Inflammatory macrophage treated with lipopolysaccharide for 1 hour (primary cell): ENCODE measurements at places on chromosomes 5 and 9.

- no peak for DNase-seq
These were observed 11.1 kb downstream of the CAMSAP1 start for GRCh38 chr9:135896205-135896604.

DNA sequence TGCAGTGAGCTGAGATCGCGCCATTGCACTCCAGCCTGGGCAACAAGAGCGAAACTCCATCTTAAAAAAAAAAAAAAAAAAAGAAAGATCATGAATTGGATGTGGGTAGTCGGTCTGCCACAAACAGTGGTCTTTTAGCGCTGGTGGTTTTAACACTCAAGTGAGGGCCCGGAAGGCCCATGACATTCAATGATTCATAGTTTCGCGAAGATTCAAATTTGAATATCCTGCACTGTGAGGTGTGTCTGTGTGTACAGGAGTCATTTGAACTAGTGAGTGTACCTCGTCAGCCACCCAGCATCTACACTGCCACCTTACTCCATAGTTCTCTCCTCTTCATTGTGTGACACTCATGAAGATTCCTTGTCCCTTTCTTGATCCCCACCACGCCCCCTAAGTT is 41.3 kb downstream of the CFAP77 start:
- DNase-seq: no peak

GRCh38 chr9:124897570-124898460 is 35.9 kb downstream of the ARPC5L start:
- DNase-seq: no peak

DNA sequence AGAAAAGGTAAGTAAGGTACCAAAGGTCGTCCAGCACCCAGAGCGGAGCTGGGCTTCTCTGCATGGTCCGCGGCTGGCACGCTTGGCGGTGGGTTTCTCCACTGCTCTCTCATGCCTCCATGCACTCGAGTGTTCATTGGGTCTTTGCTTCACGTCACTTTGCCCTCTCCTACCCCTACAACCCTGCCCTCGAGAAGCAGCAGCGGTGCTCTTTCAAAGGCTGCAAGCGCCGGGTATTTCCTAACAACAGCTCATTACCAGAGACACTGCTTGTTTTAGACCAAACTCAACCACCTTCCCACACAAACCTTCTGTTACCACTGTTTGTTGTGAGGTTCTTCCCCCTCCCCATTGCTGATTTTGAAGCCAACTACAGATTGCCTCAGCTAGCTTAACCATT is 21.5 kb upstream of the ZBTB34 start:
- DNase-seq: no peak

DNA sequence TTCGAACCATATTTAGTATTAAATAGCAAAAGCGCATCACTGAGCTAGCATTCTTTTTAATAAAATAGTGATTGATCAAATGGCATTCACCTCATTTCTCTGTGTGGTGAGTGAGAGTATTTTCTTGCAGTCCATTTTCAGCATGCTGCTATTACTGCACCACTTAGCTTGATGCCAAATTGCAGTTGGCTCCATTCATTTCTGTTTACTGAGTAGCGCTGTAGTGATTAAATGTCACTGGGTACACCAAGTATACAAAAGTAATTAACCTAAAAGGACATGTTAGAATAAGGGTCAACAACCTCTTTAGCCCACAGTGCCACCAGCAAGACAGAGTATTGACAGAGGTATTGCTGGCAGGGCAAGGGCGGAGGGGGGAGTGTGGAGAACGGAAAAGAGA is 122.0 kb downstream of the TLE4 start:
- no peak for DNase-seq

GRCh38 chr5:166982226-166982625 is 1309.2 kb upstream of the WWC1 start:
- DNase-seq: no peak

- no peak for DNase-seq
These were observed 105.1 kb downstream of the MAST4 start for GRCh38 chr5:66701244-66701643.

DNA sequence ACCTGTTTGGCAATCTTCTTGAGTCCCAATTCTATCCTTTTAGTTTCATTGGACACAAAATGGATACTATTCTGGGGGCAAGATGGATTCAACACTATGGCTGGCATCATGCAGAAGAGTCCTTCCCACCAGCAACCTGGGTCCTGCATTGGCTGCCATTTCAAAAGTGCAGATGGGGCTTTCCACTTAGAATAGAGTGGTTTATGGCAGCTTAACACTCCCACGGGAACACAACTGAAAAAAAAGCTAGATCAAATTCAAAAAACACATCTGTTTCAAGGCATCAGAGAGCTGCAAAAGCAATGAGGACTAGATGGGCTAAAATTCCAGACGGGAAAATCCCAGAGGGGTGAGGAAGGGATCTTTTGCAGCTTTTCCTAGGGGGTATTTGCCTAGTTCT is 11.2 kb upstream of the HMHB1 start:
- DNase-seq: peak; percentile 22

- DNase-seq: peak; percentile 43
These were observed 44.6 kb upstream of the GLDC start for GRCh38 chr9:6689893-6690674.

- no peak for DNase-seq
These were observed 367.4 kb upstream of the SMARCA2 start for GRCh38 chr9:1647776-1648175.

- DNase-seq: no peak
These were observed 49.5 kb upstream of the MCCC2 start for GRCh38 chr5:71537687-71538086.

GRCh38 chr5:123455095-123455494 is 31.9 kb upstream of the CEP120 start:
- no peak for DNase-seq

DNA sequence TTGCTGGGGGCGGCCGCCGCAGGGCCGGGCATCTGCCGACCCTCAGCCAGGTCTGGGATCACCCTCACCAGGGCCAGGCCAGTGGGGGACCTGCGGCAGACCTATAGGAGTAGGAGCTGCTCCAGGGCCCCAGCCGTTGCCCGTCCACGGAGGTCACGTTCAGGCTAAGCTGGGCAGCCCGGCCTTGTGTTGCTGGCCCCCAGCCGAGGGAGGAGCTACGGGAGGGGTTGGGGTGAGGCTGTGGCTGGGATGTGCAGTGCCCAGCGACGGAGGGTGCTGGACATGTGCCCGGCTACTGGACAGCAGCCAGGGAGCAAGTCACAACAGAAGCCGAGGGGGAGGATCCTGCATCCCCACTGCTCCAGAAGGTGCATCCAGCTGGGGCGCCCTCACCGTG is 39.6 kb upstream of the SLC6A19 start:
- DNase-seq: no peak

DNA sequence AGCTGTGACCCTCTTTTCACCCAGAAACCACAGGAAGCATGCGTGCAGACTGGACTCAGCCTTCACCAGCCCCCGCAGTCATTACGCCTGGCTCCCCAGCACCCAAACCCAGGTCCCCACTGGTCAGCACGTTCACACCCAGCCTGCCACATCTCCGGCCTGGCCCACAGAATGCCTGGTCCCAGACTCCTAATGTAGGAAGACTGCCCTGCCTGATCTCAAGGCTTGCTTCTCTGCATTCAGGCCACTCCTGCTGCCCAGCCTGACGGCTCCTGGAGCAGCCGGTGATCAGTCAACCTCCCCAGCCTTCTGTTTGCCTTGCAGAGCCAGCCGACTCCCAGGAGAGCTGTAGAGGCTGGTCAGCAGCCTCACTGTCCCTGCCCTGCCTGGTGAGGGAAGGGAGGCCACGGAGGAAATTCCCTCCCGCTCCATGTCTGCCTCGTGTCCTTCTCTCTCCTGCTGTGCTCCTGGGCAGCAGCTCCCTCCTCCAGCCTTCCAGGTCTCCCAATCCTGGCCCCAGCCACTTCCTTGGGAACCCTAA is 25.4 kb downstream of the ADAMTS2 start:
- no peak for DNase-seq

DNA sequence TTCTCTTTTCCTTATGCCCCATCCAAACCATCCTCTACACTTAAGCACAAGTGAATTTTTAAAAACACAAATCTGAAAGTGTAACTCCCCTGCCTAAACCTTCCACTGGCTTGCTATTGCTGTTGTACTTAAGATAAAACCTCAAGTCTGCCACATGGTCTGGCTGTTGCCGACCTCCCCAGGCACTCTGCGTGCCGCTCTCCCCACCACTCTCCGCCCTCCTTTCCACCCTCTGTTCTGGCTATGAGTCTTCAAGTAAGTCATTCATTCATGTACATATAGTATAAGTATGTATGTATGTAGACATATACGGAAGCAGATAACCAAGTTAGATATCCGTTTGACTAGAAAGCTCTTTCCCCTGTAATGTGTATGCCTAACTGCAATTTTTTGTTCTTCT is 94.7 kb upstream of the ANKRD55 start:
- DNase-seq: no peak
